ENCODE measurements at places on chromosomes 4 and X.

DNA sequence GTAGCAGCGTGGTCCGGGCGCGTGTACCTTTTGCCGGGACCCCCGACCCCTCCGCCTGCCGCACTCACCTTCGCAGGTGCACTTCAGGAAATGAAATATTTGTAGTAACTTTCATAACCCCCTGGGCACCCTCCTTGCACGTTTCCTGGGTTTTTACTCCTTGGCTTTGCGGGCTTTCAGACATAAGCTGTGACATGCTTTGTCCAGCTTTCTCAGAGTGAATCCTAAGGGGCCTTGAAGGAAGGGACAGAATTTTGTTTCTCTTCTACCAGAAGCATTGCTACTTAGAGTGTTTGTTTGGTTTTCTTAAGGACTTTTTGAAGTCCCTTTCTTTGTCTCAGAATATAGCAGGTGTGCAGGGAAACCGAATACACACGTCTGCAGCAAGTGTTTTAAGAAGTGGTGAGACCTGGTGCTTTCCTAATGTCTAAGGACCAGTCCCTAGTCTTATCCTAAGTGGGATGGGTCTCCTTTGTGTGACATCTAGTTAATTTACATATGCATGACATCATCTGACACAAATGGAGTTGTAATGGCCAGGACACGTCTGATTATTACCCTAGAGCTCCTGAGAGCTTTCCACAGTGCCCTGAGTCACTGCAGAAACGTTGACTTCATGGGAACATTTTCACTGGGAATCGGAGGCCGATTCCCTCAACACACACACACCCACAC, 1.3 kb downstream of the FAM149A start:
- peak; percentile 2 for DNase-seq

DNA sequence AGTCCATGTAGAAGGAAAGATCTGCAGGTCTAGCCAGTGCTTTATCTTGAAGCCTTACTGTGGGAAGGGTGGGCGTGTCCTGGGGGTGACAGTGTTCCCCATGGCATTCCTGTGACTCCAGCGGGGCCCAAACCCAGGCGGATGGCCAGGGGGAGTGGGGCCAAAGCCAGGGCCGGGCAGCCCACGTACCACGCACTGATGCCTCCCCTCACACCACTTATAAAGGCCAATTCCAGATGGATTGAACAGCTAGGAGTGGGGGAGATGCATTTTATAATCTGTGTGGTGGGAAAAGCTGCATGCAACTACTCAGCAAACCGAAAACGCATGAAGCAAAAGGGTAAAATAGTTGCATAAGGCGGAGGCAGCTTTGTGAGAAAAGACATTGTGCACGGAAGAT, 36.4 kb downstream of the NELFA start:
- no peak for DNase-seq

GRCh38 chr4:189002475-189002874, 863.2 kb downstream of the TRIML1 start:
- no peak for DNase-seq

DNA sequence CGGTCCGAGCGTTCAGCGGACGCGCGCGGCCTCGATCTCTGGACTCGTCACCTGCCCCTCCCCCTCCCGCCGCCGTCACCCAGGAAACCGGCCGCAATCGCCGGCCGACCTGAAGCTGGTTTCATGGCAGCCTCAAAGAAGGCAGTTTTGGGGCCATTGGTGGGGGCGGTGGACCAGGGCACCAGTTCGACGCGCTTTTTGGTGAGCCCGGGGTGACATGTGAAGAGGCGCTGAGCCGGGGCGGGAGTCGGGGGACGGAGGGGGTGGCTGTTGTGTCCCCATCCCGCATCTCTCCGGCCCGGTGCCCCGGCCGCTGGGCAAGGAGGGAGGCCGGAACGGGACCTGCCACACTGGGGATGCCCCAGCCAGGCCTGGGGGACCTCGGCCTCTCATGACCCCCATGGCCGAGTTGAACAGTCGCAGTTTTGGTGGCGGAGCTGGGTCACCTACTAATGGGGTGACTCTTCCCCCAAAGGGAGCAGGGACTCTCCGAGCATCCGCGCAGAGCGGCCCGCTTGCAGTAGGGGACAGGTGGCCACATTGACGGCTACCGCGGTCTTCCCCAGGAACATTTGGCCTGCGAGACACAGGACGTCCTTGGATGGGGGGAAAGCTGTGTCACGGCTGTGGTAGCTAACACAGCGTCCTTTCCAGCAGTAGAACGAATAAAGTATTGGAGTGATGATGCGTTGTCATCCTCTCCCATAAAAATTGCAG, at the start of gene GK:
Gene GK, plus strand, starts transcription at position 9 of the 717 bp plus-strand sequence. Its CDS starts 115 bp downstream, at position 124.
- DNase-seq: peak; percentile 36

DNA sequence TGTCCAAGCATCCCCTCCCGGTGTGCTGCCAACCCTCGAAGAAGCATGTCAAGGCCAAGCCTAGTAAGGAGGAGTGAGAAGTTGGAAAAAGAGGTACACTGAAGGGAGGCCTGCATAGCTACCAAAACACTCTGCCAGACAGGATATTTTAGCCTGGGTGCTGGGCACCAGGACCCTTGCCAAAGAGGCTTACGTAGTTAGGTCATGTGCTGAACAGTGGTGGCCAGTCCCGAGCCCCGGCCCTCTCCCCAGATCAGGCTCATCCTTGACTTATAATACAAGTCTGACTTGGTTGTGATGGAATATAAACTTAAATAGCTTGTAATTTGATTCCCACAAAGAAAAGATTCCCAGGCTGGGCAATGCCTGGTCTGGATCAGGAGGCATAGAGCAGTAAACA, 149.3 kb downstream of the ARHGEF9 start:
- DNase-seq: no peak

- DNase-seq: no peak
Measured at GRCh38 chr4:182717788-182718583, 199.2 kb downstream of the DCTD start.

- DNase-seq: no peak
Measured at GRCh38 chrX:10022580-10023245, 55.6 kb downstream of the CLDN34 start.

- DNase-seq: no peak
Measured at GRCh38 chrX:77436682-77437081, 10.5 kb upstream of the FGF16 start.

DNA sequence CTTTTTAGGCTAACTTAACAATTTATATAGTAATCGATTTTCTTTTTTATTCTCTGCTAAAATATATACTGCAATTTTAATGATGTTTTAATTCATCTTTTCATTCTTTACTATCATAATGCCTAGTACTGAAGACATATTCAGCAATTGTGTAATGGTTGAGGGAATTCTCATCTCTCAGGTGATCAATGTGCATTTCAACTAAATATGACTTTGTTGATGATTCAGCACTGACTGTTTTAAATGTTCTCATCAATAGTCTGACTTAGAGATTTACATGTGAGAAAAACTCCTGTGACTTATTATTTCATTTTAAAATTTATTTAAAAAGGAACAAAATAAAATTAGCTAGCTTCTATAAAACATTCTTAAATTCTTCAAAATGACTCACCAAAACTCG, 1450.3 kb downstream of the STIM2 start:
- no peak for DNase-seq

- no peak for DNase-seq
Measured at GRCh38 chrX:109966246-109966645, 36.7 kb upstream of the TMEM164 start.

DNA sequence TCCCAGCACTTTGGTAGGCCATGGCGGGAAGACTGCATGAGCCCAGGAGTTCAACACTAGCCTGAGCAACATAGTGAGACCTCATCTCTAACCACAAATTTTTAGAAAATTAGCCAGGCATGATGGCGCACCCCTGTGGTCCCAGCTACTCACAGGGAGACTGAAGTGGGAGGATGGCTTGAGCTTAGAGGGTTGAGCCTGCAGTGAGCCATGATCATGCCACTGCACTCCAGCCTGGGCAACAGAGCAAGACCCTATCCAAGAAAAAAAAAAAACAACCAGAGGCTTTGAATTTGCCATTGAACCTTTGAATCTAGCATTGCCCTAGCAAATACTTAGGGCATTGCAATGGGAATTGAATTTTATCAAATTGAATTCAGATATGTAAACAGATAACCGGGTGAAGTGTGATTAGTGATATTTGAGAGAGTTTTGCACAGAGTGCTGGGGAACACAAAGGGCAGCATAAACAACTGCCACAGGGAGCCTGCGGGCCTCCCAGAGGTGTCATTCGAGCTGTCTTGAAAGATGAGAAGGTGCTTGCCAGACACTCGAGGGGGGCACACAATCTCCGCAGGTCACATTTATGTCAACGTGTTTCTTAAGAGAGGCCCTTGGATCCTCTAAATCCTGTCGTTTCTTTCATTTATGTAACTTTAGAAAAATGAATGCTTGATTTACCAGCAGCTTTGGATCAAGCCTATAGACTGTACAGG, 200.3 kb downstream of the AASDH start:
- no peak for DNase-seq
